ENCODE measurements at places on chromosomes 11 and 22.

- DNase-seq = no peak
These were observed 13.0 kb downstream of the JHY start for GRCh38 chr11:122895563-122895962.

DNA sequence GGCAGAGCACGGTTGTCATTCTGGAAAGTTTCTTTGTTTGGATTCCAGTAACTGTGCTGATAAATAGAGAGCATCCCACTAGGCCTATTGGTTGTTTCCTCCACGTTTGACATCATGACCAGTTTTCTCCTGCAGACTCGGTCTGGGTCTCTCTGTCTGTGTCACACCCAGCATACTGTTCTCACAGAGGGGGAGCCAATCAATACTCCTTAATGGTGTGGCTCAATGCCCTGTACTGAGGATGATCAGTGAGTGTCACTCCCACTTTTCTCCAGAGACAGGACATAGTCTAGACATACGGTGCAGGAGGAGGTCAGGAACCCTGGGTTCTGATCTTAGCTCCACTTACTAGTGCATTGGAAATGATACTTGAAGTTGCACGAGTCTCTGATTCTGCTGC is 88.2 kb upstream of the BLID start:
- DNase-seq = no peak

GRCh38 chr11:79042824-79043223 is 398.0 kb downstream of the TENM4 start:
- no peak for DNase-seq

- DNase-seq = no peak
These were observed 29.5 kb downstream of the APOL5 start for GRCh38 chr22:35746946-35747703.

- DNase-seq = no peak
These were observed 20.4 kb upstream of the C11orf87 start for GRCh38 chr11:109401545-109401944.

- no peak for DNase-seq
These were observed 103.9 kb downstream of the GGTLC2 start for GRCh38 chr22:22748297-22748743.

DNA sequence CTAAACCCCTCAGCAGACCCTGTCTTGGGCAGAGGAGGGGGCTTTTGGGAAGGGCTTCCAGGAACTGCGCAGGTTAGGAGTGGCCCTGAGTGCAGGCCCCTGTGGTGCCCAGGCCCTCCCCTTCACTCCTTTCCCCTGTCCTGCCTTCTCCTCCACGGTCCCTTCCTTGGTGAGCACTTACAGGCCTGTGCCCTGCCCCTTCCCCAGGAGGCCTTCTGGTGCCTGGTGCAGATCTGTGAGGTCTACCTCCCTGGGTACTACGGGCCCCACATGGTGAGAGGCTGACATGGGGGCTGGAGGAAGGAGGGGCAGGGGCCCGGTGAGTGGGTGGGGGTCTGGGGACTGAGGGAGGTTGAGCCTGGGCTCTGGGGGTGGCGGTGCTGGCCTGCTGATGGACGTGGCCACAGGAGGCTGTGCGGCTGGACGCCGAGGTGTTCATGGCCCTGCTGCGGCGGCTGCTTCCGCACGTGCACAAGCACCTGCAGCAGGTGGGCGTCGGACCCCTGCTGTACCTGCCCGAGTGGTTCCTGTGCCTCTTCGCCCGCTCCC is 2.6 kb downstream of the TBC1D10C start:
- DNase-seq = no peak

GRCh38 chr11:106986673-106987072 is 31.6 kb downstream of the GUCY1A2 start:
- no peak for DNase-seq

DNA sequence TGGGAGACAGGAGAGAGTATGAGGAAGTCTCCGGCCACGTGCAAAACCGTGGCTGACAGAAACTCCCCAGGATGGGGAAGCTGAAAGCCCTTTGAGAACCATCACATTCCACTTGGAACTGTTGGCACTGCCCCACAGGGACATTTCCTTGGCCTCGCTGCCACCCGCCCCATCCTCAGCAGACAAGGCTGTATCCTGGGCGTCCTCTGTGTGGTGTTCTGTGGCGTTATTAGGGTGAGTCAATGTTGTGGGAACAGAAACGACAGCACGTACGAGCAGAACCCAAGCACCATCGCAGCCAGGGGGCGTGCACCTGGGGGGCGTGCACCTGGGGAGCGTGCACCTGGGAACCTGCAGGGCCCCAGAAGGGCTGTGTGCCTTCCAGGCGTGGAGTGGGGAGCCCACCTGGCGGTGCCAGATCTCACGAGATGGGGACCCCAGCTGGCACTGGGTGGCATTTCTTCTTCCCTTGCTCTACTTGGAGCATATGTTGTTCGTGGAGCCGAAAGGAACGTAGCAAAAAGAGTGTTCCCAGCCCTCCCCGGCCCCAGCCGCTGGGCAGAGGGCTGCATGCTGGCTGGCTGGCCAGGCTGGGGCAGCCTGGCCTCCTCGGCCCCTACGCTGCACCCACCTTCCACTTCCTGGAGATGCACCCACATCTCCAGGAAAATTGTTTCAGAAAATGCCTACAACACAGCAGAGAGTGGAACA is 35.4 kb downstream of the NFAM1 start:
- no peak for DNase-seq

GRCh38 chr22:47067321-47067890 is 305.0 kb downstream of the TBC1D22A start:
- DNase-seq = no peak

GRCh38 chr11:106012744-106013143 is 9.3 kb downstream of the MSANTD4 start:
- DNase-seq = no peak

GRCh38 chr22:32788904-32789624 is 12.4 kb upstream of the TIMP3 start:
- no peak for DNase-seq

- DNase-seq = no peak
These were observed 8.7 kb downstream of the SPTBN2 start for GRCh38 chr11:66720223-66720898.

DNA sequence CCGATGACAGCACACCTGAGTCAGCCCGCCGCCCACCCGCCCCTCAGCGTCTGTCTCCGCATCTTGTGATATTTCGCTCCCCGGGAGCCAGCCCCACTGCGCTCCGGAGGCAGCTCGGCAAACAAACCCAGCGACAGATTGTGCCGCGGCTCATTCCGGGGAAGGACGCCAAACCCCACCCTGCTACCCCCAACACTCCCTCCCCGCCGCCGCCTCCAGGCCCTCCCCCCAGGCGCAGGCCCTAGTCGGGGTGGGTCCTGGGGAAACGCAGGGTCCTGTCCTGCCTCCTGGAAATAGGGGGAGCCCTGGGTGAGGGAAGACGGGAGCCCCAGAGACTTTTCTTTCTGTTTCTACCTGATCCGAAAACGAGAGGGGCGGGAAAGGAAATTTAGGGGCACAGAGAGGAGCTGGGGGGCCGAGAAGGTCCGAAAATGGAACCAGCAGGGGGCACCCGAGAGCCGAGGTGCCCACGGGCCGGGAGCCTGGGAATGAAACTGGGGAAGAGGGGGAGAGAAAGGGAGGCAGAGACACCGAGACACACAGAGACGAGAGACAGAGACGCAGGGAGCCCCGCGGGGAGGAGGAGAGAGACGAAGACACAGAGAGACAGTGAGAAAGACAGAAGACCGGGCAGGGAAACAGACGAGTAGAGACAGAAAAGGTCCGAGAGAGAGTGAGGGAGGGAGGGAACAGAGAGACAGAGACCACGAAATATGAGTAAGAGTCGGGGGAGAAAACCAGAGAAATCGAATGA is 1.7 kb upstream of the RTN4RL2 start:
- no peak for DNase-seq

DNA sequence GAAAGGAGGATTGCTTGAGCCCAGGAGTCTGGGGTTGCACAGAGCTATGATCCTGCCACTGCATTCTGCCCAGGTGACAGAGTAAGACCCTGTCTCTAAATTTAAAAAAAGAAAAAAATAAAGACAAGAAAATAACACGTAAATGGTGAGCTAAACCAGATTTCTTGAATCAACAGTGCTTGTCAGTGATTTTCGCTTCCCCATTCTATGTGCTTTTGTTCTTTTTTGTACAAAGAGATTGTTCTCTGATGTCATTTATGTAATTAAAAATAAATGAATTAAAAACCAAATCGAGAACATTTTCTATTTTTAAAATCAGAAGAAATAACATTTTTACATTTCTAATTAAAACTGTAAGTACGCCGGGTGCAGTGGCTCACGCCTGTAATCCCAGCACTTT is 19.8 kb upstream of the SLC29A2 start:
- no peak for DNase-seq

DNA sequence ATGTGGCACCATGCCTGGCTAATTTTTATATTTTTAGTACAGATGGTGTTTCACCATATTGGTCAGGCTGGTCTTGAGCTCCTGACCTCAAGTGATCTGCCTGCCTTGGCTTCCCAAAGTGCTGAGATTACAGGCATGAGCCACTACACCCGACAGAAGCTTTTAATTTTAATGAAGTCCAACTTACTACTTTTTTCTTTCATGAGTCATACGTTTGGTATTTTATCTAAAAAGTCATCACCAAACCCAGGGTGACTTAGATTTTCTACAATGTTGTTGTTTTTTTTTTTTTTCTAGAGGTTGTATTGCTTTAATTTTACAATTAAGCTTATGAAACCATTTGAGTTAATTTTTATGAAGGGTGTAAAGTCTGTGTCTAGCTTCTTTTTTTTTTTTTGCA is 34.9 kb downstream of the JRKL start:
- DNase-seq = no peak

GRCh38 chr11:74678591-74679512 is 52.4 kb downstream of the CHRDL2 start:
- DNase-seq = no peak

- DNase-seq = no peak
These were observed 128.1 kb upstream of the SPON1 start for GRCh38 chr11:13834463-13834862.
